AG04450 (cell line): ENCODE measurements at places on chromosomes 12 and 14. TPM values are rescaled to one million over a fixed set of nuclear protein-coding genes. Genes with fewer than 3 reads are reported as not detected.
A peak's percentile ranks its signal among the peaks of the same experiment; 100 is the strongest.

NOC4L gene
- polyA plus RNA-seq, result 2.9 and 3.7 TPM in 2 replicates

GIT2 gene
- polyA plus RNA-seq, result 57.9 and 62.0 TPM in 2 replicates

SOAT2 gene
- 0.06 TPM in 1 of 2 replicates, not detected in the other for polyA plus RNA-seq

TAS2R7 gene
- polyA plus RNA-seq, result not detected in 2 replicates

PMEL gene
- 1.6 and 2.2 TPM in 2 replicates for polyA plus RNA-seq

DNA sequence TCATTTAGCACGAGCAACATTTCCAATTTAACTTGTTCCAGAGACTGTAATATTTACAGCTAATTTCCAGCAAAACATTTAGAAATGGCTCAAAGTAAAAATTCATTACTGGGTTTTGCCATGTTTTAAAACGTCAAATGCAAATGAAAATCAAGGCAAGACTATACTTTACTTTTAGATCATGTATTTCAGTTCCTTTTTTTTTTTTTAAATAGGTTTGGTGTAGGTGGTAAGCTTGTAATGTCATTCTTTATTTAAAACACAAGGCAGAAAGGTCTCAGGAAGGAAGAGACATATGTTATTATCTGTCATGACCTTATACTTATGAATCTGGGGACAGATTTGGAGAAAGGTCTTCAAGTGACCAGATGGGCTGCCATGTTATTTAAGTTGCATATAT is 54.1 kb downstream of the GRIP1 start:
- DNase-seq, result no peak

- DNase-seq, result no peak
Observed at GRCh38 chr12:47396902-47397663, 308.7 kb downstream of the RPAP3 start.

- DNase-seq, result peak; percentile 68
Observed at GRCh38 chr12:18690653-18691052, 47.2 kb downstream of the PLCZ1 start.

GRCh38 chr12:55572168-55572567 is at the start of gene OR2AP1:
OR2AP1 (plus strand) TSS chr12:55572468; CDS start chr12:55574415, 1,947 bp downstream.
- DNase-seq, result no peak

- no peak for DNase-seq
Observed at GRCh38 chr12:71438670-71439361, 782 bp upstream of the LGR5 start.

GRCh38 chr12:28023156-28023887 is 50.8 kb upstream of the PTHLH start:
- peak; percentile 61 for DNase-seq

DNA sequence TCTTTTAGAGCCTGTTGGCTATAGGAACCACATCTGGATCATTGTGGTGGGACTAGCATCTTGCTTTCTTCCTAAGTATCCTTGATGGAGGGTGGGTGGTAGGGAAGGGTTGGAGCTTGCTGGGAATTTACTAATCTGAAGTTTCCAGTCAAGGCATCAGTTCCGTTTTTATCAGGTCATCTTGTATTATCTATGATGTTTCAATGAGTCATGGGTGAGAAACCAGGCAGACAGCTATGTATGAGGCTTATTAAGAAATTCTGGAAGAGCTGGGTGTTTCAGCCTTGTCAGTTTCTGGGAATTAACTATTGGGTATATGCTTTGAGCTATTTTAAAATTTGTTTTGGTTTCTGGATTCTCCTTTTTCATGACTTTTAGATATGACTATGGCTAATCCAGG is 11.3 kb downstream of the TSFM start:
- no peak for DNase-seq
